ENCODE measurements at places on chromosomes 7 and 10. TPM values are rescaled to one million over a fixed set of nuclear protein-coding genes. Genes with fewer than 3 reads are reported as not detected.

Gene C10orf105
- total RNA-seq, result not detected

Gene EFCAB10
- total RNA-seq, result not detected

Gene NUTM2E
- total RNA-seq, result not detected

Gene MYL10
- total RNA-seq, result not detected

Gene UCN3
- not detected for total RNA-seq

Gene STAMBPL1
- 26.7 TPM for total RNA-seq

Gene ZNF804B
- 4.9 TPM for total RNA-seq

Gene PALD1
- 4.9 TPM for total RNA-seq

DNA sequence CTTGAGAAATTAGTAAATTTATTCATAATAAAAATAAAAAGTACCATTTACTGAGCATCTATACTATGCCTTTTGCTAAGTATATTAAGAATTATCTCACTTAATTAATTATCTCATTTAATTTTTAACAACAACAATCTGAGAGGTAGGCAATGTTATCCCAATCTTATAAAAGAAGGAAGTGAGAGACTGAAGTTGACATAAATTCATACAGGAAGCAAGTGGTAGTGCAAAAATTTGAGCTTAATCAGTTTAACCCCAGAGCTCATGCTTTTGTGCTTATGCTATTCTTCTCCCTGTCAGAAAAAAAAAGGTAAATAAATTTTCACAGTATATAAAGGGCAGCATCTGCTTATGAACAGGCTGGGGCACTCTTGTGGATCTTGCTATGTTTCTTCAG, 2.7 kb upstream of the LIPF start:
- no peaks in the 10 kb centered on the region for H3K36me3 ChIP-seq
- H3K27ac ChIP-seq, result no peak overlapping the region
- no peak overlapping the region for H3K4me3 ChIP-seq
- H3K27me3 ChIP-seq, result no peaks in the 10 kb centered on the region

DNA sequence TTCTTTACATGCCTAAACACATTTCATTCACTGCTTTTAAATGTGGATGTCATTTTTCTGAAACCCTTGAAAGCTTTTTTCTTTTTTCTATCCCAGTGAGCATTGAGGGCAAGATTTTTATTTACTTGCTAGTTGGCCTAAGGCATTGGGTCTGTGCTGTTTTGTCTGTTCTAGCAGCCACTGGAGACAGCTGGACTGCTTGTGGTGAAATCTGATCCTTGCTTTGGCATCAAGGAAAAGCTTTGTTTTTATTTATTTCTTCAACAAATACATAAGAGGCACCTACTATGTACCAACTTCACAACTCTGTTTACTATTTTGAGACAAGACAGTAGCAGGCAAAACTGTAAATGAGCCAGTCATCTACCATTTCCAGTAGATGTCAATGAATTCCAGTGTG, 28.4 kb upstream of the PDLIM1 start:
- H3K27me3 ChIP-seq, result no peaks in the 10 kb centered on the region
- H3K4me3 ChIP-seq, result no peak overlapping the region
- H3K36me3 ChIP-seq, result no peaks in the 10 kb centered on the region
- DNase-seq, result no peak
- no peaks in the 10 kb centered on the region for H3K4me1 ChIP-seq

DNA sequence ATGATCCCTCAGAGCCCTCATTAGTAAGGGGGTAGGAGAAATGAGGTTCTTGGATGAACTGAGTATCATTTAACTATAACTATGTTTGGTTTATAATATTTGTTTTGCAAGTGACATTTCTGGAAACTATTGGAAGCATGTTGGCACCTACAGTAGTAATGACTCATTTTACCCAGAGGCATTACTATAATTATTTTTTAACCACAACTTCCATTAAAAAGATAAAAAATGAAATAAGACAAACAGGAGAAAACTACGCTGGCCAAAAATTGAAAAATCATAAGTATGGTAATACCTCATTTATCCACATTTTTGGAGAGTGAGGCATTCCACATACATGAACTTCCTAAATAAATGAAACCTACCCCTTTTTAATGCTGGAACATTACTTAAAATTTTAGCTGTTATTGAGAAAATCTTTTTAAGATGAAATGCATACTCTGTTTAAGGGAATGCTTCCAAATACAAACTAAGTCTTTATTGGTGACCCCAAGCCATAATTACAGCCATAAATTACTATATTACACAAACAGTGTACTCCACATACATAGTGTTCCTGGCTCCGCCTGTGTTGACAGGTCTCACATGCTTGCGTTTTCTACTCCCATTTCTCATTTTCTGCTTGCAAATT, 84.6 kb upstream of the CAPZA2 start:
- H3K27ac ChIP-seq, result no peak overlapping the region
- DNase-seq, result no peak
- H3K27me3 ChIP-seq, result no peaks in the 10 kb centered on the region
- no peak overlapping the region for H3K4me3 ChIP-seq

GRCh38 chr7:133139350-133139749, 57.5 kb upstream of the CHCHD3 start:
- H3K36me3 ChIP-seq, result no peaks in the 10 kb centered on the region
- no peaks in the 10 kb centered on the region for H3K4me1 ChIP-seq
- no peaks in the 10 kb centered on the region for H3K27me3 ChIP-seq
- DNase-seq, result no peak

DNA sequence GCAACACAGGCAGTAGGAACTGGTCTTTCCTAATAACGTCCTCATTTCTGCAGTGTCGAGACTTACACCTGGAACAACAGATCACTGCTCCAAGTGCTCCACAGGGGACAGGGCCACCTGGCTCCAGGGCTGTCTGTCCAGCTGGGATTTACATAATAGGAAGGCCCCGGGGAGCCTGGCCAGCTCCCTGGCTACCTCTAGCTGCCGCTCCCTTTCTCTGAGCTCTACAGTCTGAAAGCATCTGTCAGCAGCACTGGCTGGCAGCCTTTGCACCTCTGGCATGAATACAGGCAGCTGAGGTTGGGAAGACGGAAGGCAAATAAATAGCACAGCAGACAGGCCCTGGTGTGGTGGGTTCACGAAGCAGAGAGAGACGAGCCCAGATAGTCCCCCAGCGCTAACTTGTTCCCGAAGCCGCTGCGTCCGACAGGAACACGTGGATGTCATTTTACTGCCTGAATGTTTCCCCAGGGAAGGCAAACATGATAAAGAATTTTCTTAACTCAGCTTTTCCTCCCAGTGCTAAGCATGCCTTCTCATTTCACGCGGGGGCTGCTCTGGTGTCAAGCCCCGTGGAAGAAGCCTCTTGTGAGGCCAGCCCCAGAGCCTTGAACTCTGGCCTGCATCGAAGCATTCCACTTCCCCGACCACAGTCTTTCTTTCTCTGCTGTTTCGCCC, 105.4 kb downstream of the ITIH5 start:
- no peaks in the 10 kb centered on the region for H3K27me3 ChIP-seq
- DNase-seq, result peak; percentile 83
- no peaks in the 10 kb centered on the region for H3K36me3 ChIP-seq

GRCh38 chr10:68813559-68813958, 13.8 kb upstream of the STOX1 start:
- H3K4me3 ChIP-seq, result no peak overlapping the region
- H3K27ac ChIP-seq, result no peak overlapping the region
- no peaks in the 10 kb centered on the region for H3K4me1 ChIP-seq
- no peaks in the 10 kb centered on the region for H3K27me3 ChIP-seq

DNA sequence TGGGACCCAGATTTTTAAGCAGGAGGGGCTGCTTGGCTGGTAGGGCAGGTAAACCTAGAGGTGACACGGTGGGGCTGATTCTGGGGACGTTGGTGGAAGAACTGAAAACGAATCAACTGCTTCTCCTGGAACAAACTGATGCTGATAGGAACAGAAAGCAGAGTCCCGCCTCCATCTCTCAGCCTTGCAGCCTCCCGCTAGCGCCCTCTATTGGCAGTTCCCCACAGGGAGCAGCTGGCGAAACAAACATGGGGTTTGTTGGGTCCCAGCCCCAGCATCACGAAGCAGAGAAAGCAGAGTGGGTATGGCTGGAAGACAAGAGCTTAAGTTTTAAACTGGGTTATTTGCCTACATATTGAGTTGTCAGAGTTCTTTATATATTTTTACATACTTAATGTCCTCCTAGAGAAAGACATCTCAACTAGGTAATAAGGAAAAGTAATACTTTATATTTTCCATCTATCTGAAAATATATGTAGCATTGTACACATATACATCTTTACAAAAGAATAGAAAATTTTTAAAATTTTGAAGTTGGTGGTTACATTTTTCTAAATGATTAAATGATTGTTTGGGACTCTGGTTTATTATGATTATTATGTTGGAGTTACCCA, 42.3 kb upstream of the FOXI2 start:
- no peaks in the 10 kb centered on the region for H3K36me3 ChIP-seq
- H3K4me1 ChIP-seq, result no peaks in the 10 kb centered on the region
- H3K27ac ChIP-seq, result no peak overlapping the region
- DNase-seq, result peak; percentile 11

GRCh38 chr10:103284170-103284569, 7.2 kb downstream of the INA start:
- H3K4me3 ChIP-seq, result no peak overlapping the region
- peaks cover 4% of the 10 kb centered on the region for H3K27me3 ChIP-seq
- no peaks in the 10 kb centered on the region for H3K36me3 ChIP-seq
- no peak overlapping the region for H3K27ac ChIP-seq

- no peak overlapping the region for H3K4me3 ChIP-seq
- peak; percentile 48 for DNase-seq
- H3K36me3 ChIP-seq, result no peaks in the 10 kb centered on the region
- peaks cover 55% of the 10 kb centered on the region for H3K4me1 ChIP-seq
Observed at GRCh38 chr7:26182283-26182682, 18.3 kb downstream of the HNRNPA2B1 start.

DNA sequence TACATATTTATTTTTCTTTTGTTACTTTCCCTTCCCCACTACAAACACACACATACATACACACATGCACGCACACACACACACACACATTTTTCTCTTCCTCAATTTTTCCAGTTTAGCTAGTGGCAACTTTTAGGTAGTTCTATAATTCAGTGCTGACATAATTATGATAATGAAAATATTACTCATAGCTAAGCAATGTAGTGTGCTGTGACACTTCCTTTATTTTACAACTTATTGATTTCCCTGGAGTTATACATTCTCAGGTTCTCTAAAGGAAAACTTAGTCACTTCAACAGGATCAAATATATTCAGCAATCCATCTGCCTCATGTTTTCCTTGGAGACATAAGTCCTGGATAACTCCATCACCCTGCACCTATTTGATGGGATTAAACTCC, 151.6 kb downstream of the CACNA2D1 start:
- H3K27me3 ChIP-seq, result no peaks in the 10 kb centered on the region
- no peaks in the 10 kb centered on the region for H3K36me3 ChIP-seq
- no peak overlapping the region for H3K27ac ChIP-seq
- H3K4me1 ChIP-seq, result no peaks in the 10 kb centered on the region

DNA sequence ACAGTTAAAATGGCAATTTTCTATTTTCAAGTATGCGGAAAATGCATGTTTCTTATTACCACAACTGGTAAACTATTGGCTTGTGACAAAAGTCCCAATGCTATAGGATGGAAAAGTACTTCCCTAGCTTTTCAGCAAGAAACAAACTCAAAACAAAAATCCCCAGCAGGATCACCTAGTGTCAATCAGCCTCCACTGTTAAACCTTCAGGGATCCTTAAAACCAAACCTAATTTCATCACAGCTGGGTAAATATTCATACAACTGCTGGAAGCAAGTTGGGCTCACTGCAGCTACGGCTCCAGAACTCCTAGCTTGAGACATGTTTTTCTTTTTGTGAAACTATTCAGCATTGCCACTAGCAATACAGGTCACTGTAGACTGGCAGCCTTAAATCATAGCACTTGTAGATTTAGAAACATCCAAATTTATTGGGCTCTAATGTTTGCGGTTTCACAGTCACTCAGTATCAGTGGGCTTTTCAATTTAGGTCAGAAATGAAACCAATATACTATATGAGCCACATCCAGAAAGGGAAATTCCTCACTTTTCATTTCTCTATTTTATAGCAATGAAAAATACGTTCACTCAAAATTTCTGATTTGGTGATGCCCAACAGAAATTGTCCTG, 145.2 kb upstream of the ANK3 start:
- H3K36me3 ChIP-seq, result no peaks in the 10 kb centered on the region
- no peaks in the 10 kb centered on the region for H3K27me3 ChIP-seq
- no peak for DNase-seq
- no peak overlapping the region for H3K4me3 ChIP-seq

DNA sequence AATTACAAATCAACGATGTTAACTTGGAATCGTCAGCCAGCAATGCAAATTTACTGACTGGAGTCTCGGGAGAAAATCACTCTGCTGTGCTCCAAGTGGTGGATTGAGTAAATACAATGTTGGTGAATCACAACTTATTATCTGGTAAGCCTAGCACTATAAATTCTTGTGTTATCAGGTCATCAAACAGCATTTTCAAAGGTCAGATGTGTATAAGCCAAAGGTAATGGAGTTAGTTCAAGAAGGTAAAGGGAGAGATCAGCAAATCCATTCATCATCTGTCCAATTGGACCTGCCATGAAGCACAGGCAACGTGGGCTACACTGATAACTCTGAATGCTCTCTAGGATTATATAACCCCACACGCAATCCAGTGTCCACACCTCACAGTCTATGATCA, 13.9 kb downstream of the CUBN start:
- H3K4me3 ChIP-seq, result no peak overlapping the region
- no peaks in the 10 kb centered on the region for H3K36me3 ChIP-seq
- no peak for DNase-seq
- no peak overlapping the region for H3K27ac ChIP-seq
- no peaks in the 10 kb centered on the region for H3K4me1 ChIP-seq
- no peaks in the 10 kb centered on the region for H3K27me3 ChIP-seq

DNA sequence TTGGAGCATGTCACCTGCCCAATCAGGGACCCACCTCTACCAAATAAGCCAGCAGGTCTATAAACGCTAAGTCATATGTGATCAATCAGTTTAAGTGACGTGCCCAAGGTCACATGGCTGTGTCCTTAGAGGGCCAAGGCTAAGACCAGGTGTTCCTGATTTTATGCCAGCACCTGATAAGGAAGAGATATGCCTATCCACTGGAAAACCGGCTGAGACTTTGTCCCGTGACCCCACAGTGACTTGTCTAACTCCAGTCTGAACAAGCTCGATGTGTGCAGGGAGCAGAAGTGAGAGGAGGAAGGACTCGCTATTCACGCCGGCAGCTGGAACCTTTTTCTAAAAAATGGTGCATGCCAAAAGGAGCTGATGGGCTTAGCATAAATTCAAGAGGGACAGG, 57.0 kb downstream of the PRKAG2 start:
- no peaks in the 10 kb centered on the region for H3K27me3 ChIP-seq
- peaks cover 73% of the 10 kb centered on the region for H3K4me1 ChIP-seq
- DNase-seq, result peak; percentile 85
- no peaks in the 10 kb centered on the region for H3K36me3 ChIP-seq
- H3K4me3 ChIP-seq, result no peak overlapping the region

DNA sequence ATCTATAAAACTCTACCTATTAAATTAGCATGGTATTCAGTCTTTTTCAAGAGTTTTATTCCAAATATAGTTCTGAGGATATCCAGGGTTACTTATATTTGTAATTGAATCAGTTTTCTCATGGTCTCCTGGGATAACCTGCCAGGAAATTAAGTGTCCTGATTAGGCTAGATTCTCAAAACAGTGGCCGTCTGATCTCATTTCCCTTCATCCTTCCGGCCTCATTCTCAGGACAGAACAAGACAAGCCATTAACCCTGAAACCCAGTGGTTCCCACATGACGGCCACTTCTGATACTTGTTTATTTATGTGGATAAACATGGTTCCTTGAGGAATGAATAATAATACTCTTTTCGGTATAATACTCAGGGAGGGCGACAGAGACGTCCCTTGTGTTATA, 417.6 kb upstream of the POT1 start:
- H3K4me1 ChIP-seq, result no peaks in the 10 kb centered on the region
- no peak overlapping the region for H3K4me3 ChIP-seq
- no peak overlapping the region for H3K27ac ChIP-seq
- H3K36me3 ChIP-seq, result no peaks in the 10 kb centered on the region

- DNase-seq, result peak; percentile 13
- no peaks in the 10 kb centered on the region for H3K36me3 ChIP-seq
- H3K27ac ChIP-seq, result no peak overlapping the region
Observed at GRCh38 chr7:84218681-84219080, 24.1 kb upstream of the SEMA3A start.

Measured in body of pancreas (tissue), 4 donors.